ENCODE measurements at places on chromosomes 3 and 15. TPM values are rescaled to one million over a fixed set of nuclear protein-coding genes. Genes with fewer than 3 reads are reported as not detected.

CACNA2D3 gene
- total RNA-seq: 3.2 TPM

UPK1B gene
- not detected for total RNA-seq

SEMA4B gene
- 118 TPM for total RNA-seq

TRPC1 gene
- total RNA-seq: 5.1 TPM

PRR20G gene
- total RNA-seq: not detected

LRTM1 gene
- not detected for total RNA-seq

GPR149 gene
- total RNA-seq: not detected

CCR3 gene
- total RNA-seq: not detected

UBA7 gene
- 102 TPM for total RNA-seq

CHRD gene
- 25.7 TPM for total RNA-seq

C3orf33 gene
- total RNA-seq: 16.9 TPM

LRRC3B gene
- 0.13 TPM for total RNA-seq

KCNMB2 gene
- total RNA-seq: 0.69 TPM

TEX55 gene
- not detected for total RNA-seq

GRIP2 gene
- total RNA-seq: 1.9 TPM

DLL4 gene
- total RNA-seq: 4.0 TPM

GOLGA6B gene
- total RNA-seq: 0.11 TPM

Data from adrenal gland (tissue), 19 donors.